ENCODE measurements at places on chromosomes 12 and 14. TPM values are rescaled to one million over a fixed set of nuclear protein-coding genes. Genes with fewer than 3 reads are reported as not detected.

Gene AQP6
- total RNA-seq, result not detected

Gene A2ML1
- total RNA-seq, result not detected

Gene TMEM263
- total RNA-seq, result 32.2 TPM

Gene CYP27B1
- total RNA-seq, result 0.81 TPM

- no peak overlapping the region for H3K4me3 ChIP-seq
- H3K27ac ChIP-seq, result no peak overlapping the region
- DNase-seq, result no peak
- H3K27me3 ChIP-seq, result no peaks in the 10 kb centered on the region
These were observed 41.6 kb upstream of the PYGL start for GRCh38 chr14:50985859-50986331.

- H3K4me1 ChIP-seq, result peaks cover 32% of the 10 kb centered on the region
- no peak for DNase-seq
- H3K36me3 ChIP-seq, result no peaks in the 10 kb centered on the region
- no peak overlapping the region for H3K27ac ChIP-seq
- no peak overlapping the region for H3K4me3 ChIP-seq
These were observed 114.4 kb downstream of the SLC38A1 start for GRCh38 chr12:46154221-46154985.

DNA sequence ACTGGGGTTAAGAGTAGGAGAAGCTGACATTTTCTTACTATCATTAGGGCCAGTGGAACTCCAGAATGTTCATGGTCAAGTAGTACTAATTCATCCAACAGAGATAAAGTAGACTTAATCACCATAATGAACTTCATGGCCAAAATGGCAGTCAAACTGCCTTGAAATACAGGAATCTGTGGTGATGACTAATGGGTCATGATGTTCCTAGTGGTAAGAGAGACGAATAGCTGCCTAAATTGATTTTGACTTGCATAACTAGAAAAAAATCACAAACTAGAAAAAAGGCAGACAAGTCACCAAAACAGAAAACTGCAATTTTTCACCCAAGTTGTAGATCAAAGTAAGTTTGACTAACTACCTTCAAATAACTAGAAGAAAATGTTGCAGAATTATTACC is 138.5 kb downstream of the MGAT4C start:
- no peaks in the 10 kb centered on the region for H3K27me3 ChIP-seq
- H3K36me3 ChIP-seq, result no peaks in the 10 kb centered on the region
- no peak overlapping the region for H3K27ac ChIP-seq
- no peak overlapping the region for H3K4me3 ChIP-seq
- no peak for DNase-seq

GRCh38 chr12:53485955-53486735 is 13.1 kb downstream of the MAP3K12 start:
- no peak overlapping the region for H3K4me3 ChIP-seq
- peaks cover 46% of the 10 kb centered on the region for H3K36me3 ChIP-seq
- H3K4me1 ChIP-seq, result no peaks in the 10 kb centered on the region
- no peak for DNase-seq

- peaks cover 39% of the 10 kb centered on the region for H3K4me1 ChIP-seq
- peak overlapping the region; percentile 69 for H3K27ac ChIP-seq
- H3K4me3 ChIP-seq, result peak overlapping the region; percentile 62
- no peaks in the 10 kb centered on the region for H3K27me3 ChIP-seq
- no peaks in the 10 kb centered on the region for H3K36me3 ChIP-seq
- peak; percentile 53 for DNase-seq
These were observed 155.4 kb upstream of the PDE3A start for GRCh38 chr12:20212658-20213555.

DNA sequence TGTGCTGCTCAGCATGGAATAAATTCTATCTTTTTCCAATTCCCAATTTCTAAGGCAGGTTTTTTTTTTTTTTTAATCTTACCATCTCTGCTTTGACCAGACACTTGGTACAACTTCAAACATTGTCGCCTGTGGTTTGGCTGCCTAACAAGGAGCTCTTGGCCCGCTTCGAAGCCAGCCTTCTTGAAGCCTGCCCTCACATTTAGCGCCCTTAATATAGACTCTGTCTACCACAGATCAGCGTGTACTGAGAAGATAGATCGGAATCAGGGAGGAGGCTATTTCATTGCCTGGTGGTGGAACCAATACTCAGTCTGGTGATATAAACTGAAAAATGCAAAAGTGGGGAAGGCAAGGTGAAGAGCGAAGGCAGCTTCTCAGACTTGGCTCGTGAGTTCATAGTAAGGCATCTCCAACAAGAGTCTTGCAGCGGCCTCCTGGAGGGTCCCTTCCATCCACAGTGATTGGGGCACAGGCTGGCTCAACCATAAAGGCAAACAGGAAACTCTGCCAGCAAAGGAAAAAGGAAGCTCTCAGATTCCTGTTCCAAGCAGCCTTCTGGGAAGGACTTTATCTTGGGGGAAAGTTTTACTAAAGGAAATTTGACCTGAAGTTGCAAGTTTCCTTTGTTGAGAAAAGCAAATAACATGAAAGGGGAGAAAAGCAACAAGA is 103.2 kb upstream of the BCL2L14 start:
- no peaks in the 10 kb centered on the region for H3K36me3 ChIP-seq
- DNase-seq, result no peak
- H3K27ac ChIP-seq, result no peak overlapping the region

DNA sequence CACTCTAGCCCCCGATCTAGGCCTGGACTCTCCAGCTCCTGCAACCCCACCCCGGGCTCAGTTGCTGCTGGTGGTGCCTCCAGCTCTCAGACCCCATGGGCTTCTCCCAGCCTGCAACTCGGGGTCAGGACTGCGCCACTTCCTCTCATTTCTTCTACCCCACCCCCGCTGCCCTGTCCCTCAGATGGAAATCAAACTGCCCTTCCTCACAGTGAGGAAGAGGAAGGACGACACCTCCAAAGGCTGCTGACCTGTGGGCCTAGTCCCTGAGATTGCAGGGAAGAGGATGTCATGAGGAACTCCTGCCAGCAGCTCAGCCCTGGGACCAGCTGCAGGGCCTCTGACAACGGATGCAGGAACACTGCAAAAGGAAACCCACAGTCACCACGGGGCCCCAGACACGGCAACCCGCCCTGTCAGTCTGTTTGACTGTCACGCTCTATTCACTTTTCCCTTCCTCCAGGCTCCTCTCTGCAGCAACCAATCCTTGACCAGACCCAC is 29.3 kb upstream of the PNMA1 start:
- H3K27me3 ChIP-seq, result no peaks in the 10 kb centered on the region
- H3K27ac ChIP-seq, result peak overlapping the region; percentile 30
- H3K4me3 ChIP-seq, result peak overlapping the region; percentile 2
- no peak for DNase-seq
- peaks cover 100% of the 10 kb centered on the region for H3K4me1 ChIP-seq

DNA sequence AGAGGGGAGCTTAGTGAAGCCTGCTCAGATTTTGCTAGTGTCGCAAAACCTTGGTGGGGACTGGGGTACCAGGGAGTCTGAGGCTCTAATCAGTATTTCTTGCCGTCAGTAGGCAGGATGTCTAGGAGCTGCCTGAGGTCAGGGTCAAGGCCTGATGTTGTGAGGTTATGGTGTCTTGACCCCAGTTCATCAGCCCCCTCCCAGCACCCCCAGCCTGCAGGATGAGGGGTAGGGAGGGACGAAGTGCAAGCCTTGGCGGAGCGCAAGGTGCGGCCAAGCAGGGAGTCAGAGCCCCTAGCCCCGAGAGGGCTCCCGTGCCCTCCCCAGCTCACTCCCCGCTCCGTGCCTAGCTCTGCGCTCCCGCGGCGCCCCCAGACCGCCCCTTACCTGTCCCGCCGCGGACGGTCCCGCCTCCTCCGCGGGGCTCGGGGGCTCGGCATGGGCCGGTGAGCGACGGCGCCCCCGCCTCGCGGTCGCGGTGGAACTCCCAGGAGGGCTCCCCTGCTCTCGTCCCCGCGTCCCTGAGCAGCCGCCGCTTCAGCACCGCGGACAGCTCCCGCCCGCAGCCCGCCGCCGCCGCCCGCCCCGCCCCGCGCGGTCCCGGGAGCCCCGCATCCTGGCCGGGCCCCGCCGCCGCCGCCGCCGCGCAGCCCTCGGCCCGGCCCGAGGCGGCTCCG is 347 bp downstream of the SYNDIG1L start:
- no peak overlapping the region for H3K27ac ChIP-seq
- no peaks in the 10 kb centered on the region for H3K4me1 ChIP-seq
- H3K36me3 ChIP-seq, result no peaks in the 10 kb centered on the region
- H3K27me3 ChIP-seq, result no peaks in the 10 kb centered on the region
- DNase-seq, result no peak
- peak overlapping the region; percentile 42 for H3K4me3 ChIP-seq

DNA sequence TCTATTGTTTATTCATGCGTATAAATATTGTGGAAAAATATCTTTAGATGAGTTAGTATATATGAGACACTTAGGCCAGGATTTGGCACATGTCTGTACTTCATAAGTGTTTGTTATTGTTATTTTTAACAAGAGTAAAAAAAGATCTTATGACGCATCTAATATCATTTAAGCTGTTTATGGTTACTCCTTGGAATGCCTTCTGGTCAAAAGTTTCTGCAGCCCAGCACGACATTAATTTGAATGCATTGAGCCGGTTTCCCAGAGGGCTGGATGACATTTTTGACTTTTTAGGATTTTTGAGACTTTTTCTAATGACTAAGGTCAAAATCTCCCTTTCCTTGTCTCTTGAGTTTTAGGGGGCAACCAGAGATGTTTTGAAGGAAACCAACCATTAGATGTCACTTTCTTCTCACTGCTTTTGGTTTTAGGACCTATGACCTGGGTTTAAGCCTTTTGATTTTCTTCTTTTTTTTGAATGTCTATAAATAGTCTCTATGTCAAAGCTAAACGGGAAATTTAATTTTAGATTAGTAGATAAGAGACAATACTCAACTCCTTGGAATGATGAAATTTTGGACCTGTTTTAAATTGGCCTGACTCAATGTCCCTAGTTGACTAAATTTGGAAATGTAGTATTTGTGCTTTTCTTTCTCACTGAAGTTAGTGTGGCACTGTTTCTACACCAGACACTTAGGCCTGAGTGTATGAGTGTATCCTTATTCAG is 215.5 kb downstream of the AEBP2 start:
- peak overlapping the region; percentile 37 for H3K4me3 ChIP-seq
- H3K4me1 ChIP-seq, result peaks cover 18% of the 10 kb centered on the region
- DNase-seq, result no peak
- H3K27ac ChIP-seq, result peak overlapping the region; percentile 97

GRCh38 chr12:27005495-27005894 is 8.7 kb downstream of the TM7SF3 start:
- DNase-seq, result no peak
- H3K4me1 ChIP-seq, result peaks cover 22% of the 10 kb centered on the region
- no peaks in the 10 kb centered on the region for H3K27me3 ChIP-seq
- H3K27ac ChIP-seq, result peak overlapping the region; percentile 2
- H3K36me3 ChIP-seq, result no peaks in the 10 kb centered on the region

DNA sequence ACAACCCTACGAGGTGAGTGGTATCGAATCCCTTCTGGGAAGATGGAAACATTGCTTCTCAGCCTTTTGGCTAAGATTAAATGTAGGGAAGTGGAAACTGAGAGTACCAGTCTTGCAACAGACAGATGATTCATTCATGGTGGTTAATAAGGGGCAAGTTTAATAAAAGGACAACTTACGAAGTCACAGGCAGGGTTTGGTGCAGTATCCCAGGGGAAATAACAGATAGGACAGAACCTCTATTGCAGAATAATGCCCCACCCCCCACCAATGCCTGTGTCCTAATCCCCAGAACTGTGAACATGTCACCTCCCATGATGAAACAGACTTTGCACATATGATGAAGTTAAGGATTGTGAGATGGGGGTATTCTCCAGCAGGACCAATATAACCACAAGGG is 212.5 kb downstream of the TBX5 start:
- H3K27ac ChIP-seq, result no peak overlapping the region
- no peak for DNase-seq
- H3K27me3 ChIP-seq, result no peaks in the 10 kb centered on the region
- no peaks in the 10 kb centered on the region for H3K4me1 ChIP-seq
- H3K36me3 ChIP-seq, result no peaks in the 10 kb centered on the region
- H3K4me3 ChIP-seq, result no peak overlapping the region

DNA sequence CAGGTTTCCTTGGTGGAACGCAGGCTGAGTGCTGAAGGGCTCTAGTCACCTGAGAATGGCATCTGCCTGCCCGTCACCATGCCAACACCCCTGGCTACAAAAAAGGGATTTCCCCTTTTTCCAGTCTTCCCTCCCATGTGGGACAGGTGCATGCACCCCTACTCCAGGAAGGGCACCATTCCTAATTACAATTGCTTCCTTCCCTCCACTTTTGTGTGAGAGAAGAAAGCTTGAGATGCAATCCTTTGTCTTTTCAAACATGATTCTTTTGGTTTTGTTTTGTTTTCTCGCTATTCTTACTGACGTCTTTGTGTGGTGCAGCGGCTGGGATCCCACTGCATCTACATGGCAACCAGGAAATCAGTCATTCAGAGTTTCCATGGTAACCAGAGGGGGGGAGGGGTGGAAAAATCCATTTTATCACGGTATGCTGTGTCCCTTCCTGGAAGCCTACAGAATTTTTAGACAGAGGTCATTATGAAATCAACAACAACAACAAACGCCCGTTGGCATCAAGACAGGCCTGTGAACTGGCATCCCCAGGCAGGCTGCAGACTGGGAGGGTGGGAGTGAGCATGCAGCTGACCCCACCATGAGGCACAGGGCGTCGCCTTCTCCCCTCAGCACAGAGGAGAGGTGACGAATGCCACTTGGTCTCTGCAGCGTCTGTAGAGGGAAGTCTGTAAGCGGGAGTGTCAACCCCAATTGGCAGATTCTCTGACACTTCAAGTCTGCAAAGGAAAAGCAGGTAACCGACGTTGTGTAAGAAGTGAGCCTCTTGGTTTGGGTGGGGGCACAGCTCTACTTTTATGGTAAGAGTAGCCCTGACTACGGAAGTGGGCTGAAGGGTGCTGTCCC is 13.6 kb upstream of the GNG2 start:
- DNase-seq, result no peak
- no peaks in the 10 kb centered on the region for H3K4me1 ChIP-seq
- no peaks in the 10 kb centered on the region for H3K27me3 ChIP-seq
- peak overlapping the region; percentile 51 for H3K4me3 ChIP-seq
- H3K36me3 ChIP-seq, result no peaks in the 10 kb centered on the region

DNA sequence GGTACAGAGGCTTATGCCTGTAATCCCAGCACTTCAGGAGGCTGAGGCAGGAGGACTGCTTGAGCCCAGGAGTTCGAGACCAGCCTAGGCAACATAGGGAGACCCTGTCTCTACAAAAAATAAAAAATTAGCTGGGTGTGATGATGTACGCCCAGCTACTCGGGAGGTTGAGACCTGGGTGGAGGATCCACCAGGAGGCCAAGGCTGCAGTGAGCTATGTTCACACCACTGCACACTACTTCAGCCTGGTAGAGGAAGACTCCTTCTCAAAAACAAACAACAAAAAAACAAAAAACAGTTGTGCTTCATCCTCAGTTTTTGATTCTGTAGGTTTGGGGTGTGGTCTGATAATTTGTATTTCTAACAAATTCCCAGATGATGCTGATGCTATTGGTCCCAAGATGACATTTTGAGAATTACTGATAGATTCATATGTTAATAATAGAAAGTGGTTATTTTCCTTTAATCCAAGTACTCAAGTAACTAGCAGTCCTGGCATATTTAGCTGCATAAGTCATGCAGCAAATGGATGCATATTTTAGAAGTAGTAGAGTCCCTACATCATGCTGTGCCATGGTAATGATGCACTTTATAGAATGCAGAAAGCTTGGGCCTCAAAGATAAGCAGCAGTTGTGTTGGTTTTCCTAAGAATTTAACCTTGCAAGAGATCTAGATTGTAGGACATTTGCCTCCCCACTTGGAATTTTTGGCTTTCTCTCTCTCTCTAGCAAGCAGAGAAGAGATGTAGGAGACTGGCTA is 76.1 kb upstream of the PAWR start:
- no peak overlapping the region for H3K4me3 ChIP-seq
- no peak overlapping the region for H3K27ac ChIP-seq
- no peaks in the 10 kb centered on the region for H3K36me3 ChIP-seq
- peaks cover 23% of the 10 kb centered on the region for H3K4me1 ChIP-seq
